DND-41 (cell line): ENCODE measurements at places on chromosomes 1 and 21.

- no peak overlapping the region for H3K27ac ChIP-seq
- no peak for DNase-seq
- H3K4me1 ChIP-seq: no peaks in the 10 kb centered on the region
- H3K36me3 ChIP-seq: no peaks in the 10 kb centered on the region
These were observed 64.1 kb upstream of the SSX2IP start for GRCh38 chr1:84754386-84754703.

DNA sequence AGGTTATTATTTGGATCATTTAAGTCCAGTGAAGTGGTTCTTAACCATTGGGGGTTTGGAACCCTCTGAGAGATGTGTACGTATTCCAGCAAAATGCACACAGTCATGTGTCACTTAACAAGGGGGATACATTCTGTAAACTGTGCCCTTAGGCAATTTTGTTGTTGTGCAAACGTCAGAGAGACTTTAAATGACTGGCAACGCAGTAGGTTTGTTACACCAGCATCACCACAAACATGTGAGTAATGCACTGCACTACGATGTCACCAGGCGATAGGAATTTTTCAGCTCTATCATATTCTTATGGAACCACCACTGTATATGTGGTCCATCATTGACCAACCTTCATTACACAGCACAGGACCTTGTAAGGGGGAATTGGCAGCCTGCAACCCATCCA, 11.9 kb downstream of the AHCYL1 start:
- peaks cover 20% of the 10 kb centered on the region; the same call in 1 of the 2 replicates for H3K36me3 ChIP-seq
- H3K27ac ChIP-seq: no peak overlapping the region
- no peaks in the 10 kb centered on the region for H3K4me1 ChIP-seq
- DNase-seq: no peak

DNA sequence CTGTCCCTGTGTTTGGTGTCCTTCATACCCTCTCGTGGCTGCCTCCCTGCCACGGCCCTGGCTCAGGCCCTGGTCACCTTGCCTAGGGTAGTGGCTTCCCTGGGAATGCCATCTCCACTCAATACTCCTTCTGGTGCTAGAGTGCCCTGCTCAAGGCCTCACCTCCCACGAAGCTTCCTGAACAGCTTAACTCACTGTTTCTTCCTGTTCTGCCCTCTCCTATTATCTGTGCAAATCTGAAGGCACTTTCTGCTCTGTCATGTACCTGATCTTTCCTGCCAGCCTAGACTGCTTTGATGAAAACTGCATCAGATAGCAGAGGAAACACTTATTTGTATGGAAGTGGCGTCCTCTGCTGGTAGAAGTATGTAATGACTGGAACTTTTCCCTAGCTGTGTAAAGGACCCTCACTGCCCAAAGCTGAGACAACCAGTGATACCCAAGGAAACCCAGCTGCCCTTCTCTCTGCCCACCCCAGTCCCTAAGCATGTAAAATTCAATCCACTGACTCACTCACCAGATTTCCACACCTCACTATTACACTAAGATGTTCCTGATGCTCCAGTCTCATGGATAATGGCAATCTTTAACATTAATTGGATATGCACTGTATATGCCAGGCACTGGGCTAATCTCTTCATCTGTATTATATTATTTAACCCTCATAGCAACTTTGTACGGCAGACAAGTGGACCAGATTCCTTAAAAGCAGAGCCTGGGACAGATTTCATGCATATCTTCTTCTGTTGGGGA, 36.2 kb upstream of the BTG2 start:
- peaks cover 33% of the 10 kb centered on the region for H3K4me1 ChIP-seq
- H3K36me3 ChIP-seq: no peaks in the 10 kb centered on the region
- peak overlapping the region; percentile 51 for H3K27ac ChIP-seq
- peak; percentile 59 for DNase-seq
- H3K27me3 ChIP-seq: no peaks in the 10 kb centered on the region
- H3K4me3 ChIP-seq: no peak overlapping the region

GRCh38 chr1:219587801-219588561, 24.9 kb downstream of the ZC3H11B start:
- no peaks in the 10 kb centered on the region for H3K36me3 ChIP-seq
- no peak overlapping the region for H3K4me3 ChIP-seq
- H3K27me3 ChIP-seq: no peaks in the 10 kb centered on the region
- H3K4me1 ChIP-seq: no peaks in the 10 kb centered on the region
- DNase-seq: no peak

- DNase-seq: no peak
- no peaks in the 10 kb centered on the region for H3K36me3 ChIP-seq
- no peak overlapping the region for H3K27ac ChIP-seq
- no peaks in the 10 kb centered on the region for H3K27me3 ChIP-seq
These were observed 11.6 kb upstream of the BSDC1 start for GRCh38 chr1:32405672-32406467.

- DNase-seq: no peak
- H3K4me3 ChIP-seq: no peak overlapping the region
- H3K27ac ChIP-seq: no peak overlapping the region
These were observed 5.9 kb downstream of the PLOD1 start for GRCh38 chr1:11940260-11940921.

- no peaks in the 10 kb centered on the region for H3K27me3 ChIP-seq
- peak within 1 kb of the TSS; percentile 59 for H3K4me3 ChIP-seq
- H3K36me3 ChIP-seq: peaks cover 18% of the 10 kb centered on the region
- peak; percentile 62 for DNase-seq
- H3K27ac ChIP-seq: peak within 1 kb of the TSS; percentile 70
These were observed at the start of gene TP73 for GRCh38 chr1:3651930-3652547. Gene TP73 (plus strand): TSS chr1:3652516. CDS start chr1:3682366, 29,850 bp downstream.

DNA sequence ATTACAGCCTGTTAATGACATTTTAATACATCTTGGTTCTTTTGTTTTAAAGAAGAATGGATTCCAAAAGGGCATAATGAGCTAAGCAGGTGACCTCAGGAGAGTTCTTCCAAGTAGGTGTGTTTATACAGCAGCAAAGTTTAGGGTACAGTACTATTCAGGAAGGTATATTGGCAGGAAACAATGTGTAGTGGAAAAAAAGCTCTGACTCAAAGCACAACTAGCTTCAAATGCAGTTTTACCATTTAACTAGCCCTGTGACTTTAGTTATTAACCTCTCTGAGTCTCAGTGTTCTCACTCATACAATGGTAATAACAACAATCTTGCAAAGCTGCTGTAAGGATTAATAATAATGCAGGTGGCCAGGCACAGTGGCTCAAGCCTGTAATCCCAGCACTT, 29.9 kb downstream of the FAF1 start:
- H3K36me3 ChIP-seq: peaks cover 19% of the 10 kb centered on the region; the same call in 1 of the 2 replicates
- no peak for DNase-seq
- no peak overlapping the region for H3K27ac ChIP-seq
- no peaks in the 10 kb centered on the region for H3K4me1 ChIP-seq
- no peaks in the 10 kb centered on the region for H3K27me3 ChIP-seq
- no peak overlapping the region for H3K4me3 ChIP-seq

GRCh38 chr1:189681252-189681919, 796.3 kb downstream of the BRINP3 start:
- no peak overlapping the region for H3K4me3 ChIP-seq
- DNase-seq: no peak
- no peaks in the 10 kb centered on the region for H3K27me3 ChIP-seq
- no peaks in the 10 kb centered on the region for H3K4me1 ChIP-seq

DNA sequence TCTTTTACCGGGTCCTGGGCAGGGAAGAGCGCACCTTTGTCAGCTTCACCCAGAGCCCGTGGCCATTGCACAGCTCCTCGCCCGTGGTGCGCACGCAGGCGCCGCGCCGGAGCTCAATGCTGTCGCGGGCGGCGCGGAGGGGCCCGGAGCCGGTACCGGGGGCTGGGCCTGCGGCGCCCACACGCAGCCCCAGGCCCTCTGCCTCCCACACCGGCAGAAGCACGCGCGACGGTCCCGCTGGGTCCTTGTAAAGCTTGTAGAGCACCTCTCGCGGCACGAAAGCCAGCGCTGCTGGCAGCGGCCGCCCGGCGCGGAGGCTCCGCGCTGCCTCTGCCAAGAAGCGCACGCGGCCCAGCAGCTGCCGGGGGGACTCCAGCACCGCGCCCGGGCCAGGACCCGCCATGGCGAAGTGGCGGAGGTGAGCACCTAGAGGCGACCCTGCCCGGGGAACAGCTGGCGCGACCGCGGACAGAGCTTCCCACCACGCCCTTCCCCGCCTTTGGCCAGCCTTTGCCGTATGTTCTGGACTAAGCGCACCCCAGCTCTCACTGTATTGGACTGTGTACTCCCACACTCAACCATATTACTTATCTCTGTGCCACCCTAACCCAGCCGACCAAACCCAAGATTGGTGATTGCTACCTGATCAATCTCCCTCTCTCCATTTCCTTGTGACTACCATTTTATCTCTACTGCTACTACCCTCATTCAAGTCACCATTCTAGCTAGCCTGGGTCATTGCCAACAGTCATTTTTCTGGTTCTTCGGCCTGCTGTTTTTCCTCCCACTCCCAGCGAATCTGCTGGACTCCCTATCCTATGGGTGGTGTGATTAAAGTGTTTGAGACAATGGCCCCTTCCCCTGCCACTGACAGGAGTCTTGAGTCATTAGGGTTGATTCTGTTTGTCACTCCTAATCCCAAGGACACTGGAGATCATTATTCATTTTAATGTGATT, at the start of gene HECTD3:
HECTD3 (minus strand) TSS at position 470 of the 957 bp plus-strand sequence; CDS start at position 403, 67 bp downstream.
- peak; percentile 78 for DNase-seq
- no peaks in the 10 kb centered on the region for H3K27me3 ChIP-seq
- H3K36me3 ChIP-seq: peaks cover 47% of the 10 kb centered on the region

- H3K36me3 ChIP-seq: peaks cover 40% of the 10 kb centered on the region
- no peak overlapping the region for H3K27ac ChIP-seq
- no peak overlapping the region for H3K4me3 ChIP-seq
- H3K4me1 ChIP-seq: peaks cover 25% of the 10 kb centered on the region
- H3K27me3 ChIP-seq: no peaks in the 10 kb centered on the region
- no peak for DNase-seq
These were observed 8.9 kb downstream of the TRIM33 start for GRCh38 chr1:114502080-114502479.

GRCh38 chr1:53077599-53077965, 15.6 kb downstream of the PODN start:
- DNase-seq: no peak
- no peaks in the 10 kb centered on the region for H3K4me1 ChIP-seq
- H3K27ac ChIP-seq: no peak overlapping the region
- no peaks in the 10 kb centered on the region for H3K27me3 ChIP-seq

- H3K36me3 ChIP-seq: no peaks in the 10 kb centered on the region
- peaks cover 25% of the 10 kb centered on the region for H3K4me1 ChIP-seq
- peaks cover 19% of the 10 kb centered on the region for H3K27me3 ChIP-seq
- H3K27ac ChIP-seq: no peak overlapping the region
- no peak overlapping the region for H3K4me3 ChIP-seq
These were observed 8.4 kb downstream of the TNFRSF1B start for GRCh38 chr1:12174924-12175810.

GRCh38 chr1:44909901-44910544, 67.0 kb upstream of the PTCH2 start:
- no peaks in the 10 kb centered on the region for H3K36me3 ChIP-seq
- no peaks in the 10 kb centered on the region for H3K27me3 ChIP-seq
- DNase-seq: no peak
- H3K4me1 ChIP-seq: no peaks in the 10 kb centered on the region

GRCh38 chr1:59343576-59343840, 46.6 kb downstream of the FGGY start:
- no peaks in the 10 kb centered on the region for H3K4me1 ChIP-seq
- peaks cover 7% of the 10 kb centered on the region for H3K36me3 ChIP-seq
- H3K27ac ChIP-seq: no peak overlapping the region
- no peak for DNase-seq
- no peak overlapping the region for H3K4me3 ChIP-seq
- H3K27me3 ChIP-seq: no peaks in the 10 kb centered on the region

GRCh38 chr1:69185378-69185777, 382.3 kb upstream of the LRRC7 start:
- H3K36me3 ChIP-seq: no peaks in the 10 kb centered on the region
- H3K4me1 ChIP-seq: no peaks in the 10 kb centered on the region
- H3K27ac ChIP-seq: no peak overlapping the region
- DNase-seq: no peak
- H3K27me3 ChIP-seq: no peaks in the 10 kb centered on the region

DNA sequence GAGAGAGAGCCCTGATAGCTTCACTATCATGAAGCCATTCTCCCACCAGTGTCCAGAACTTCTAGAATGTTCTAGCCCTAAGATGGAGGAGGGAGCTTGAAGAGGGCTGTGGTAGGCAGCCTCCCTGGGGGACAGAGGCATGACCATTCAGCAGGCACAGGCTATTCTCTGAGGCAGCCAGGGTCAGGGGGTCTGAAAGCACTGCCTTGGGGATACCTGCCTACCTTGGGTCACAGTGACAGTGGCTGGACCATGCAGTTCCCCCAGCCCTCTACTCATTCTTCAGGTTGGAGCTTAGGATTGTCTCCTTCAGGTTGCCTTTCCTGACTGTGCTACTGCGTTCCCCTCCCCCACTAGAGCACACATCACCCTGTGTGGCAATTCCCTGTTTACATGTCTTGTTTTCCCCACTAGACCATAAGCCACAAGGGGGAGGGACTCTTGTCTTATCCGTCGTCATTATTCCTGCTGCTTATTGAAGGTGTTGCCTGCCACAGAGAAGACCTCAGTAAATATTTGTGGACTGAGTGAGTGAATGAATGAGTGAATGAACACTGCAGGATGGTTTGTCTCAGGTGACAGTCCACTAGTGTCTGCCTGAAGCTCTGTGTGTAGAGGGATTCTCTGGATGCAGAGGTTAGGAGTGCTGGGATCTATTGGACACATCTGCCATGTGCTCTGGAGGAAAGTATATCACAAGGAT, 5.2 kb downstream of the ZDHHC18 start:
- peaks cover 29% of the 10 kb centered on the region for H3K4me1 ChIP-seq
- H3K4me3 ChIP-seq: no peak overlapping the region
- no peak overlapping the region for H3K27ac ChIP-seq
- no peak for DNase-seq

GRCh38 chr1:186050360-186050759, 316.2 kb downstream of the HMCN1 start:
- no peak overlapping the region for H3K27ac ChIP-seq
- no peaks in the 10 kb centered on the region for H3K36me3 ChIP-seq
- H3K27me3 ChIP-seq: no peaks in the 10 kb centered on the region
- no peak for DNase-seq

DNA sequence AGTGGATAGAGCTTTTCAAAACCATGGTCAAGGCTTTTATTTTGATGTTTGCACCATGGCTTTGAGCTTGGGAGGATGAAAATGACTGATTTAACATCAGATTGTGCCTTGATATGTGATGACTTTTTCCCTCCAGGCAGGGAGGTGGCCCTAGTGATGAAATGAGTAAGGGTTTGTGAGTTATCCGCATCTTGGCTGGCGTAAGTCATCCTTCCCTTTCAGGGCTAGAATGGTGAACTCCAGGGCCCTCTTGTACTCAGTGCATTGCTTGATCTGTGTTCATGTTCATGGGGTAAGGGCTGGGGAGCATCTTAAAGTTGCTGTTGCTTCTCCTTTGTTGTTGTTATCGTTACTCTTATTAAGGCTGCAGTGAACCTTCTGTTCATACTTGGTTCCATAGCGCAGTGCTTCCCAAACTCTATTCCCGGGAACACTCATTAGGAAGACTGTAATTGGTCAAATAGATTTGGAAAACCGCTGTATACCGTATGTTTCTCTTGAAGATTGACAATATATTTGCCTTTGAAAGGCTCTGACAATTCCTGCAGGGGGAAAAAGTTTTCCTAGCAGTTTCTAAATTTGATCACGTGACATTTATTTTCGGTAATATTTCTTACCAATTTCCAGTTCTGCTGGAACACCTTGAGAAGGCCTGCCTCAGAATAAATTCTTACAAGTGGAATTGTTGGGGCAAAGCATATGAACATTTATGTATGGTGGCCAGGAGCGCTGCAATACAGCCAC, 23.1 kb downstream of the GPR137B start:
- H3K36me3 ChIP-seq: peaks cover 35% of the 10 kb centered on the region
- no peak overlapping the region for H3K27ac ChIP-seq
- H3K4me3 ChIP-seq: no peak overlapping the region
- H3K27me3 ChIP-seq: no peaks in the 10 kb centered on the region
- H3K4me1 ChIP-seq: no peaks in the 10 kb centered on the region
- DNase-seq: no peak
